ENCODE measurements at places on chromosomes 13 and 19. TPM values are rescaled to one million over a fixed set of nuclear protein-coding genes. Genes with fewer than 3 reads are reported as not detected.

PLA2G4C gene
- total RNA-seq, result 17.5 TPM

GRCh38 chr19:36256064-36256463 is 41.2 kb downstream of the ZNF146 start:
- no peaks in the 10 kb centered on the region for H3K27me3 ChIP-seq
- H3K27ac ChIP-seq, result no peak overlapping the region
- no peak overlapping the region for H3K4me3 ChIP-seq
- H3K36me3 ChIP-seq, result no peaks in the 10 kb centered on the region

DNA sequence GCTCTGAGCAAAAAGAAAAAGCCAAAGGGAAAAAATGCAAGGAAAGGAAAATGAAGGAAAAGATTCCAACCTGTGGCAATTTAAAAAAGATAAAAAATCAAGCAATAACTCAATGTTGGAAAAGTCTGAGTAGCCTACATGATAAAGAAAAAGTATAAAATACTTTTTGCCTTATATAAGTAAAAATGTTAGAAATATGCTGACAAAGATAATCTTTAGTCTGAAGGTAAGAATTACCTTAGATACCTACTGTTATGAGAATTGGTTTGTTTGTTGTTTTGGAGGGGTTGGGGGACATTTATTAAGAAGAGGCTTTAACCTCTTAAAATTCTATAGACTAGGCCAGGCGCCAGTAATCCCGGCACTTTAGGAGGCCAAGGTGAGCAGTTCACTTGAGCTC is 29.7 kb upstream of the CPB2 start:
- H3K36me3 ChIP-seq, result no peaks in the 10 kb centered on the region
- no peaks in the 10 kb centered on the region for H3K27me3 ChIP-seq
- no peak for DNase-seq
- no peak overlapping the region for H3K27ac ChIP-seq
- H3K4me3 ChIP-seq, result no peak overlapping the region

DNA sequence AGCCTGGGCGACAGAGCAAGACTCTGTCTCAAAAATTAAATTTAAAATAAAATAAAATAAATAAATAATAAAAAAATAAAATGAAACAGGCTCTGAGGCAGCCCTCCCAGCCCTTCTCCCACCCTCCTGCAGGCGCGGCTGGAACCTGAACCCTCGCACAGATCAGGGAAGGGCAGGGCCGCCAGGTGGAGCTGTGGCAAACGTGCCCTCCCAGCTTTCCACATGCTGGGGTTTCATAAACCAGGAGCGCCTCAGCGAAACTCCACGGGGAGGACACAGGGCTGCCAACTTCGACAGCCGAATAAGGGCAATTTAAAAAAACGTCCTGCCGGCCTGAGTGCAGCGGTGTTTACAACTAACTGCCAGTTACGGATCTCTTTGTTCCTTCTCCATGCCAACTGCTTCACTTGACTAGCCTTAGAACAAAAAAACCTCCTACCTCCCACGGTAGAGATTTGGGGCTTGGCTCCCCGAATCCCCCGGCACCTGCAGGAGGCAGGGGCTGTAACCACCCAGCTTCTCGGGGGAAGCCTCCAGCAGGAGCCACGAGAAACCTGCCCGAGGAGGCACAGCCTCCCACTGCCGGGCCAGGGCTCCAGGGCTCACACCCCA is 15.9 kb downstream of the ZNF787 start:
- H3K36me3 ChIP-seq, result peaks cover 9% of the 10 kb centered on the region
- peak; percentile 61 for DNase-seq
- no peak overlapping the region for H3K27ac ChIP-seq
- H3K27me3 ChIP-seq, result no peaks in the 10 kb centered on the region
- H3K4me1 ChIP-seq, result peaks cover 10% of the 10 kb centered on the region
- no peak overlapping the region for H3K4me3 ChIP-seq

- no peak overlapping the region for H3K27ac ChIP-seq
- H3K4me1 ChIP-seq, result peaks cover 3% of the 10 kb centered on the region
- H3K4me3 ChIP-seq, result no peak overlapping the region
- H3K36me3 ChIP-seq, result no peaks in the 10 kb centered on the region
Observed at GRCh38 chr13:29496241-29496712, 99.2 kb downstream of the SLC7A1 start.

DNA sequence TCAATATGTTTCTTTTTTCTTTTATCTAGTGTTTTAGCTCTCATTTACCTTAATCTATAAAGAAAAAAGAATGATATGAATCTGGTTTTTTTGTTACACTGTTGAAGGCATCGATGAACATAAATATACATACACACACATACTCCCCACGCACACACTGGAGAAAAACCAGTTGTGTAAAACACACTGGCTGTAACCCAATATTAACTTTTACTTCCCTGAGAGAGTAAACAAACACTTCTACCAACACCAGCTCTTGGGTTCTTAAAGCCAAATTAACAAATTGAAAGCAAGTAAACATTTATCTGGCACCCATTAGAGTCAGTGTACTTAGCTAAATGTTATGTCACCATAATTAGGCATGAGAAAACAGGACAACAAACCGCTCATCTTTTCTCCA is 145.7 kb downstream of the ABCC4 start:
- DNase-seq, result no peak
- H3K27me3 ChIP-seq, result no peaks in the 10 kb centered on the region
- no peak overlapping the region for H3K27ac ChIP-seq
- no peaks in the 10 kb centered on the region for H3K4me1 ChIP-seq

DNA sequence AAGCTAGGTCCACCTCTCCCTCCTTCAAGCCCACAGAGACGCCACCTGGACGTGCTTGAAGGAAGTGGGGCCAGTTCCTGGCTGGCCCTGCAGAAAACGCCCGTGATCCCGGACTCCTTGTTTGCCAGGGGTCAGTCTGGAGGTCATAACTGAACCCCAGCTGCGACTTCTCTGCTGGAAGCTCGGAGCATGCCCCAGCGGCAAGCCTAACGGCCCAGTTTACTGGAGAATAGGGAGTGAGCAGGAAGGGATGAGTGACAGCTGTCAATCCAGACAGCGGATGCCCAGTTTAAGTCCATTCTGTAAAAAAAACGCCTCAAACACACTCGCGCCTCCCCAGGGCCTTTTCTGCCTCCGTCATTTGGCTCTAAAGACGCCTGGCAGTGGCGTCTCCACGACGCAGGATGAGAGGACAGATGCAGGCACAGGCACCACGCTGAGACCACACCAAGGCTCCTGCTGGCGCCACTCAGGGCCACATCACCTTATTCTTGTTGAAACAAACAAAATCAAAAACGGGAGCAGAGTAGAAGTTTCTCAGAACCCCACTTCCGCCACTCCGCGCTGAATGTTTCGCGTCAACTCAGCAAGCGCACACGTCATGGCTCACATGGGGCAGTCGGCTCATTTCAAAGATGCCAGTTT is 57.6 kb downstream of the RASA3 start:
- peaks cover 3% of the 10 kb centered on the region for H3K4me1 ChIP-seq
- no peaks in the 10 kb centered on the region for H3K36me3 ChIP-seq
- no peak overlapping the region for H3K27ac ChIP-seq
- DNase-seq, result no peak
- H3K27me3 ChIP-seq, result no peaks in the 10 kb centered on the region

RB1 gene
- total RNA-seq, result 17.5 TPM

PRKACA gene
- 52.8 TPM for total RNA-seq

ZNF428 gene
- total RNA-seq, result 16.7 TPM

DNA sequence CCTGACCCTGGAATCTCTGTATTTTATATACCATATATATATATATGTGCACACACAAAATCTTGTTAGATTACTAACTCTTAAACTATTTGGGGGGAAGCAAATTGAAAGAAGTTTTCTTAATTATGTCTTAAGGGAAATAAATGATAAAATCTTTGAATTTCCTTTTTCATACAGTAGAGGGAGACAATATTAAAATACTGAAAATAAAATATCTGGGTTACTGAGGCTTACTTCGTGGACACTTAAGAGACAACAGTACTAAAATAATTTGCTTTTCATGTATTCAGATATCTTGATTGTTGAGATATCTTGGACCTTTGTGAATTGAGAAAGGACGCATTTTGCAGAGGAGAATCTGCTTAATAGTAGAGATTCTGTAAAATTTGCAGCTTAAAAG is 17.0 kb downstream of the SUGT1 start:
- H3K27me3 ChIP-seq, result no peaks in the 10 kb centered on the region
- no peaks in the 10 kb centered on the region for H3K4me1 ChIP-seq
- H3K36me3 ChIP-seq, result no peaks in the 10 kb centered on the region
- no peak for DNase-seq
- H3K27ac ChIP-seq, result no peak overlapping the region

GRCh38 chr13:49419276-49419675 is 24.6 kb downstream of the CAB39L start:
- H3K27ac ChIP-seq, result no peak overlapping the region
- H3K4me1 ChIP-seq, result no peaks in the 10 kb centered on the region
- no peak for DNase-seq
- no peaks in the 10 kb centered on the region for H3K36me3 ChIP-seq
- H3K27me3 ChIP-seq, result peaks cover 1% of the 10 kb centered on the region

DNA sequence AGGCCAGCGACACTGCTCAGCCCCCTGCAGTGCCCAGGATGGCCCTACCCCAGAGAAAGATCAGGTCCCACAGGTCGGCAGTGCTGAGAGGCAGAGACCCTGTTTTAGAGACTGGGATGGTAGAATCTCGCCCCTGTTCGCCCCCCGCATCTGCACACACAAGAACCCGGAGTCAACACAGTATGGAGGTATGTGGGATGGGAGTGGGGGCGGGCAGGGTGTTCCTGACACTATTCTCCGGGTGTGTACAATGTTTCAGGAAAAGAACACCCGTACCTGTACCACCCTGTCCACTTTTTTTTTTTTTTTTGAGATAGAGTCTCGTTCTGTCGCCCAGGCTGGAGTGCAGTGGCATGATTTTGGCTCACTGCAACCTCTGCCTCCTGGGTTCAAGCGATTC is 19.3 kb downstream of the PIP5K1C start:
- H3K4me3 ChIP-seq, result no peak overlapping the region
- no peak overlapping the region for H3K27ac ChIP-seq
- no peak for DNase-seq
- H3K36me3 ChIP-seq, result 0 out of 2 replicates have a peak, but pooled peaks cover 2% of the 10 kb centered on the region
- H3K27me3 ChIP-seq, result no peaks in the 10 kb centered on the region

All from H1 (cell line).